ENCODE measurements at places on chromosomes 2 and 18.

DNA sequence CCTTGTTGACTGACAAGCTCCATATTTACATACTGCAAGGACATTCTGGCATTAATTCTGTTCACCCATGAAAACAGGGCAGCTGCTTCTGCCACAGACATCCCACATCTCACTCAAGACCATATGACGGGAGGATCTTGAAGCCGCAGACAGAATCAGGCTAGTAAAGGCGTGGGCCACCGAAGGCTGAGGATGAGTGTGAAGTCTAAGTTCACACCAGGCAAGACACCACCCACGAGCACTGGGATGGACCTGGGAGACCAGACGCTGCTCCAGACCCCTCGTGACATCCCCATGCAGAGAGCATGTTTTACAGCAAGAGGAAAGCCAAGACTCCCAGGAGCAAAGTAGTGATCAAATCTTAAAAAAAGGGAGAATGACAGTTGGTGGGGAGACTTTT, 3.2 kb downstream of the FHL2 start:
- peak overlapping the region; percentile 75 for H3K4me3 ChIP-seq
- peaks cover 30% of the 10 kb centered on the region for H3K4me1 ChIP-seq
- no peaks in the 10 kb centered on the region for H3K27me3 ChIP-seq
- H3K36me3 ChIP-seq, result no peaks in the 10 kb centered on the region
- DNase-seq, result peak; percentile 8

GRCh38 chr2:215614296-215614695, 178.4 kb upstream of the FN1 start:
- H3K36me3 ChIP-seq, result no peaks in the 10 kb centered on the region
- H3K4me1 ChIP-seq, result peaks cover 3% of the 10 kb centered on the region
- DNase-seq, result no peak

- peaks cover 63% of the 10 kb centered on the region for H3K27me3 ChIP-seq
- H3K36me3 ChIP-seq, result no peaks in the 10 kb centered on the region
- no peak for DNase-seq
- H3K4me3 ChIP-seq, result peak overlapping the region; percentile 68
Measured at GRCh38 chr2:176132205-176133171, 3.0 kb downstream of the HOXD8 start.

GRCh38 chr2:215363461-215364156, 51.8 kb downstream of the ATIC start:
- H3K4me1 ChIP-seq, result no peaks in the 10 kb centered on the region
- no peak overlapping the region for H3K4me3 ChIP-seq
- DNase-seq, result no peak
- H3K27me3 ChIP-seq, result no peaks in the 10 kb centered on the region
- peaks cover 10% of the 10 kb centered on the region for H3K36me3 ChIP-seq
